Effector CD4-positive, alpha-beta T cell (primary cell): ENCODE measurements at places on chromosomes 6 and 20.

- no peak for DNase-seq
Measured at GRCh38 chr6:23952245-23952644, 173.8 kb upstream of the NRSN1 start.

DNA sequence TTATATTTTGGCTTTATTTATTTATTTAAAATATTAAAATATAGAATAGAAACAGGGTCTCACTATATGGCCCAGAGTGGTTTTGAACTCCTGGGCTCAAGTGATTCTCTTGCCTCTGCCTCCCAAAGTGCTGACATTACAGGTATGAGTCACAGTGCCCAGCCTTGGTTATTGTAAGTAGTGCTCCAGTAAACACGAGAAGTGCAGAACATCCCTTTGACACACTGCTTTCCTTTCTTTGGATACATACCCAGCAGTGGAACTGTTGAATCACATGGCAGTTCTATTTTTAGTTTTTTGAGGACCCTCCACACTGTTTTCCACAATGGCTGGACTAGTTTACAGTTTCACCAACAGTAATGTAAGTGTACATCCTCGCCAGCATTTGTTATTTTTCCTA is 203.9 kb downstream of the PHF3 start:
- no peak for DNase-seq

DNA sequence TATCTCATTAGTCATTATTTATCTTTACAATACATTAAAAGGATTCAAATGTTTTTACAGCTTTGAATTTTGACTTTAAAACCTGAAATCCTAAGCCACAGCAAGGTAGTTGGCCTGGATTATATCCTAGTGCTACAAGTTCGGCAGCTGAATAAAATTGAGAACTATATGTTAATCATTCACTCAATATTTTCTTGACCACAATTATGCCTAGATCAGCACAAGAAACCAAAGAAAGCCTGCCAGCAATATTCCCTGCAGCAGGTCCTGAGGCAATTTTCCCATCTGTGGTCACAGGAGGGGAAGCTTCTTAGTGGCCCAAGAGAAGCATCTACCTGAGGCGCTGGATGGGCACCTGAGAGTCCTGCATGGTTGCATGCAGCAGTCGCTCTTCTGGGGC is 183.5 kb downstream of the GMDS start:
- no peak for DNase-seq

DNA sequence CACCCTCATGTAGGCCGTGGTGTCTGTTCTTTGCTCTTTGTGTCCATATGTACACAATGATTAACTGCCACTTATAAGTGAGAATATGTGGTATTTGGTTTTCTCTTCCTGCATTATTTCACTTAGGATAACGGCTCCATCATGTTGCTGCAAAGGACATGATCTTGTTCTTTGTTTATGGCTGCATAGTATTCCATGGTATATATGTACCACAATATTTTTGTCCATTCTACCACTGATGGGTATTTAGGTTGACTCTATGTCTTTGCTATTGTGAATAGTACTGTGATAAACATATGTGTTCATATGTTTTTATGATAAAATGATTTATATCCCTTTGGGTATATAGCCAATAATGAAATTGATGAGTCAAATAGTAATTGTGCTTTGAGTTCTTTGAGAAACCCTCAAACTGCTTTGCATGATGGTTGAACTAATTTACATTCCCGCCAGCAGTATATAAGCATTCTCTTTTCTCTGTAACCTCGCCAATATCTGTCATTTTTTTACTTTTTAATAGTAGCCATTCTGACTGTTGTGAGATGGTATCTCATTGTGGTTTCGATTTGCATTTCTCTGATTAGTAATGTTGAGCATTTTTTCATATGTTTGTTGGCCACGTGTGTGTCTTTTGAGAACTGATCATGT is 174.4 kb upstream of the NT5E start:
- DNase-seq, result no peak

GRCh38 chr20:22106308-22106938 is 401.0 kb downstream of the PAX1 start:
- no peak for DNase-seq

DNA sequence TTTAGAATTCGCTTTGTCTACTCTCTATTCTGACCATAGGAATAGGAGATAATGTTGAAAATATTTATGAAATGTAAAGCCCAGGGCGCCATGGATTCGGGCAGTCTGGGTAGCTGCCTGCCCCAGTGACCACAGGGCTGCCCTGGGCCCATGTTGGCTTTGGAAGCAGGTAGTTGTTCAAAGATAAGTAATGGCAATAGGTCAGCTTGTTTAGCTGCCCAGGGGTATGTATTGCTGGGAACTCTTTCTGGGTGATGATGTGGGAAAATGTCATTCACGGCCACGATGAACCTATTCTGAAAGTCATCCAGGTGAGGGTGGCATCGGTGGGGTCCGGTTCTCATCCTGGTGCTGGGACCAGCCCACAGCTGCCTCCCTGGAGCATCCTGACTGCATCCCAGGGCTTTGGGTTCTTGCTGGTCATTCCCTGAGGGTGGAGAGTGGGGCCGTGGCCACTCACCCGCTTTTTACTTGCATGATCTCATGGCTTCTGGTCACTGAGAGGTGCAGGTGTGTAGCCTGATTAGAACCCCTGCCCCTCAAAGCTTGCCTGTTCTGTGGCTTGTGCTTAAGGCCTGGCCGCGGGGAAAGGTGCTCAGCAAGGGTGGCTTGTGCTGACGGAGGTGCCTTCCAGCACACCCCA is 102.8 kb downstream of the ERMARD start:
- no peak for DNase-seq

DNA sequence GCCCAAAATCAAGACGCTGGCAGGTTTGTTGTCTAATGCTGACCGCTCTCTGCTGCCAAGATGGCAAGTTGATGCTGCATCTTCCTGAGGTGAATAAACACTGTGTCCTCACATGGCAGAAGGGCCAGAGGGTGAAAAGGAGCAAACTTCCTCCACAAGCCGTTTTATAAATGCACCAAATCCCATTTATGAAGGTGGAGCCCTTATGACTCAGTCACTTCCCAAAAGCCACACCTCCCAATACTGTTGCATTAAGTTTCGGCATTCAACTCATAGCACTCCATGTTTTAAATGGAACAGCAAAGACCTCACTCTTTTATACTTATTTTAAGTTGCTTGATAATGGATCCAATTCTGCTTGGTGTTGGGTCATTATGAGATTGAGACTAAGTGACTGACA is 316.6 kb downstream of the RFPL4B start:
- DNase-seq, result no peak

GRCh38 chr6:147201885-147202515 is 2.2 kb upstream of the STXBP5 start:
- DNase-seq, result no peak

GRCh38 chr6:2964793-2965505 is 6.4 kb downstream of the SERPINB6 start:
- no peak for DNase-seq

GRCh38 chr20:257419-257818 is at the start of gene DEFB132:
DEFB132 (plus strand) TSS chr20:257724; CDS start chr20:257779, 55 bp downstream.
- DNase-seq, result no peak

DNA sequence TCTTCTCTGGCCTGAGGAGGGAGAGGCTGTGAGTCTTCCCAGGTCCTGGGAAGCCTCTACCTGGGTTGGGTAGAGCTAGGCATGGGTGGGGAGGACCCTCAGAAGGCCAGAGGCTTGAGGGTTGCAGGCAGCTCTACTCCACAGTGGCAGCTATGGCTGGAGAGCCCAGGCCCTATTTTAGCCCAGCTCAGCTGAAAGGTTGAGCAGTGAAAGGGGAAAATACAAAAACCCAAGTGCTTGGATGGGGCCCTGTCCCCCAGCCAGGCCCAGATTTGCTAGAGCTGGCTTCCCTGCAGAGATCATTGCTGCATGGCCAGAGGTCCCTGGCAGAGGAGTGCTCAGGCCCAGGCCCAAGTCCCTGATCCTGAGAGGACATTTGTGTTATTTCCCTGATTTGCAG is 45.7 kb downstream of the SUN5 start:
- no peak for DNase-seq

GRCh38 chr6:137637121-137637520 is 142.9 kb upstream of the OLIG3 start:
- no peak for DNase-seq

DNA sequence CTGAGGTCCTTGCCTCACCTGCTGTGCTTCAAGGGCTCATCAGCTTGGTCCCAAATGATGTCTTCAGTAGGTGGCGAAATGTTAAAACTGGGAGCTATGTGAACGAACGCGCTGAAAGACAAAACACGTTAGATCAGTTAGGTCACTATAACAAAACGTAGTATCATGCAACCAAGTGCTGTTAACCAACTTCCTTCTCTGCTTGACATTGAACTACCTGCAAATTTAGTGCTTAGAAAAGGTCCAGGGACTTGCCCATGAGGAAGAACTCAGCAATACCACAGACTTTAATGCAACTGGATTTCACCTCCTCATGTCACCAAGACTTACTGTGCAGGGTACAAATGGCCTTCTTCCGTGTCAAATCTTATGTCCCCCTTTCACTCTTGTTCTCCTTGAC is 24.8 kb downstream of the BACH2 start:
- no peak for DNase-seq

DNA sequence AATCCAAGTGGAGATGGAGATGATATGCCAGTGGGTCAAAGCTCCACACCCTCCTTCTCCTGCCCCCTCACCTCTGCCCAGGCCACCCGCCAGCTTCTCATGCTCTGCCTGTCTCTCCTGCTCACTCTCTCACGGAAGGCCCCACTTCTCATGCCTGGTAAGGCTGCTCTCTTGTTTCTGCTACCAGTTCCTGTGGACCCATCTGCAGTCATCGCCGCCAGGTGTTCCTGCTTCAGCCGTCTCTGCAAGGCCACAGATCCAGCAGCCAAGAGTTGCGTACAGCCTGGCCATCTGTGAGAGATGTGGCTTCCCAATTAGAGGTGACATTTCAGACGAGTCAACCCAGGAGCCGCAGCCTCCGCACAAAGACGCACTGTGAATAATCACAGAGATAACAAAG is 40.8 kb upstream of the NXT1 start:
- no peak for DNase-seq

DNA sequence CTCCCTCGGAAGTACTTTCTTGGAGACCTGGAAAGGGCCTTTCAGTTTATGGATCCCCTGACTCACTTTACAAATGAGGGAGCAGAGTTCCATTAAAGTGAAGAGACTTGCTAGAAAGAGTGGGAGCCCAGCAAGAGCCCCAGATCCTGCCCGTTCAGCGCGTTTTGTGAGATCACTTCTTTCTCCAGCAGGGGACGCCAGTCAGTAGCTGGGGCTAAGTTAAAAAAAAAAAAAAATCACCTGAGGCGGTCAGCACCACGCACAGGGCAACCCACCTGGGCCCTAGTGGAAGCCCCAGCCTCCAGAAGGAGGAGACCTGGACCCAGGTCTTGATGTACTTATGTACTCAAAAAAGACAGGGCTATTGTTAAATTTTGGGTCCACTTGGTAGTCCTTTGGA is 274.5 kb upstream of the RNF24 start:
- no peak for DNase-seq

- DNase-seq, result no peak
Measured at GRCh38 chr6:155738602-155739105, 283.0 kb upstream of the NOX3 start.

DNA sequence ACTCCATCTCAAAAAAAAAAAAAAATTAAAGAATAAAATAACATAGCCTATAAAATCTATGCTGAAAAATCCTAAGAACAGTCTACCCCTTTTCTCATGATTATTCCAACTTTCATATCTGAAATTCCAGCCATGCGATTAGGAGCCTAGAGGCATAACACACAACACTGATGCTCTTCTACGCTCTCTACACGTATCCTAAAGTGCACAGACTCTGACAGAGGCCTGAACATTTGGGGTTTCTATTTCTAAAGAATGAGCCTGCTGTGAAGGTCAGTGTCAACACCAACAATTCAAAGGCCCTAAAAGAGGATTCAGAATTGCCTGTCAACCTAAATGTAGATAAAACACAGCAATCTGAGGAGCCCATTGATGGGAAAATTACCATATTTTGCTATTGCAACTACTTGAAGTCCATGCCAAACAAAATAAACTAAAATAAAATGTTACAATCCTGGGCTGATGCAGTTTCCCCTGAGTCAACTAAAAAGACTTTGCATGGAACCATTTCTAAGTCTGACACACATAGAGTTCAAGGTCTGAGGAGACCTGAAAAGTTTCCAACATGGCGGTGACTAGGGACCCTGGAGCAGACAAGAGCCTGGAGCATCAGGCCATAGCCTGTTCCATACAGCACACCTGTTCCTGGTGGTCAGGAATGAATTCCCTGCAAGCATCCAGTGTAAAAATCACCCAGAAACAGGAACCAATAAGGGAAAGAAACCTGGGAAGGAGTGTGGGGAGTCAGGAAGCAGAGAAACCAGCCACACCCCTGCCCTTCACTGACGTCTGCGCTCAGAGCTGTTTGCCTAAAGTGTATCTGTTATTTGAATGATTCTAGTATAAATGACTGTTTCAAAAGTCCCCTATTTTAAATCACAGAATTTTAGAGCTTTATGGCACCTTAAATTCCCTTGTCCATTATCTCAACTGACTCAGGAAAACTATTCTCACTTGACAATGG is 11.8 kb downstream of the NINL start:
- no peak for DNase-seq

GRCh38 chr20:60420676-60421229 is 462.5 kb downstream of the CDH26 start:
- DNase-seq, result no peak

DNA sequence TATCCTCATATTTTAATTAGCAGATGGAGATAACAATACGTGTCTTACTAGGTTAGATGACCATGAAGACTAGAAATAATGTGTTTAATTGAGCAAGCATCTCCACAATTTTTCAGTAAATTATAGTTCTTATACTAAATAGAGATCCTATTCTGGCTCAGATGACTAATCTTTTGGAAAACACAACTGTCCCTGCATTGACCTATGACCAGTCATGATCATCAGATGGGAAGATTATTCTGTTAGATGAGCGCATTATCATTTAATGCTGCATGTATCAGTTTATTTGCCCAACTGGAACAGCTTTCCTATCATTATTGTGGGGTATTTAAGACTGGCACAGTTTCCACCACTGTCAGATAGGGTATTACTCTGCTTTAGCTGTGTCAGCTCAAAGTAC is 185.5 kb downstream of the MOXD1 start:
- no peak for DNase-seq

- DNase-seq, result no peak
Measured at GRCh38 chr6:11215773-11216172, 16.7 kb downstream of the NEDD9 start.

GRCh38 chr6:41730531-41731436 is 4.6 kb downstream of the TFEB start:
- no peak for DNase-seq

DNA sequence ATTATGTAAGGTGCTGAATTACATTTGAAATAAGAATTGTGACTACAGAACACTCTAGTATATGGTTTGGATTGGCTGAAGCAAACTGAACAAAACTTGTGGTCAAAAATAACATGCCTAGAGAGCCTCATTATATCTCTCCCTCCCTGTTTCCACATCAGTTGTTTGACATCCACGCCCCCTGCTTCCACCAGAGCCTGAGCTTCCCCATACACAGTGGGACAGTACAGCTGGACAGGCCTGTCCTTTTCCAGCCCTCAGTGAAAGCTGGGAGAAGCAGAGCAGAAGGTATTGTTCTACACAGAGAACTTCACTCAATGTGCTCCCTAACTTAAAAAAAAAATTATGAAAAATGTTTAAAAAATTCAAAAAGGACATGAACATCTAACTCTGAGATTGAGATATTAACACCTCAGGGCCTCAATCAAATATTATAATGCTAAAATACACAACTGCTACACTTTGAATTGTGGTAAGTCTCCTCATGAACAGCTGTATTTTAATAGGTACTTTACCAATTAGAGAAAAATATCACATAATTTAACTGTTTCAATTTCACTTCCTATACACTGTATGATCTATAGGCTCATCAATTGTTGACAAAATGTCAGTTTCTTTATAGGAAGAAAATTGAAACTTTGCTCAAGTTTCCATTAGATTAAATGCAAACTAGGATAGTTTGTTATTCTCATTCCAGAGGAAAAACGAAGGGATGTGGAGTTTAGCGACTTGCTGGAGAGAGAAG is 44.9 kb upstream of the SCML4 start:
- no peak for DNase-seq
